Kidney tubule cell (primary cell): ENCODE measurements at places on chromosomes 2 and 18.

DNA sequence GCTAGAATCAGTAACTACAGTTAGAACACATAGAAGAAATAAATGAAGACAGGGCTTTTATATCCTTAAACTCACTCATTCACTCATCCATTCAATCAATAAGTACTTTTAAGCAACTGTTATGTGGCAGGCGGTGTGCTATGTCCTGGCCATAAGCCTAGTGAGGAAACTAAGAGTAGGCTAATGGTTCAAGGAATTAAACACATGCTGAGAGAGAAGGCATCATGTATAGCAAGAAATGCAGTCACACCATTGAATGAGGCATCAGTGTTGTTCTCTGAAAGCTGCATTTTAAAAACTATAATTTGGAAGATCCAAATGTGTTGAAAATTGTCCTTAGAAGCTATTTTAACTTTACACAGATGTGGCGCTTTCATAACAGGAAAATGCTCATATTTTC, 86.5 kb upstream of the DTNA start:
- DNase-seq: no peak

- DNase-seq: no peak
Measured at GRCh38 chr2:238974081-238974480, 126.2 kb downstream of the TWIST2 start.

- no peak for DNase-seq
Measured at GRCh38 chr18:33641141-33641540, 63.1 kb downstream of the ASXL3 start.

- no peak for DNase-seq
Measured at GRCh38 chr2:198660501-198660900, 797.2 kb downstream of the SATB2 start.

DNA sequence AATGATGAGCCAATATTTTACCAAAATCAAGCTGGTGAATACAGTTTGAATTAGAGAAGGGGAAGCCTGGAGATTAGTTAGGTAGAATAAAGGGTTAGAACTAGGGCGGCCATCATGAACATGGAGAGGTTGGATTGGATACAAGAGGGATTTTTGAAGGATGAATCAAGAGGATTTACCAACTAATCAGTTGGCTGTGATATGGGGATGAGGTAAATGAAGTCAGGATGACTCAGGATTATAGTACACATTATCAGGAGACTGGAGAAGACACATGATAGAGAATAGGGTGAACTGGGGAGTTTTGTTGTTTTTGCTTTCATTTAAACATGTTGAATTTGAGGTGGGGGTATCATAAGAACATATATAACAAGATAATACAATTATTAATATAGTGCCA, 73.8 kb upstream of the PROKR1 start:
- peak; percentile 35 for DNase-seq

DNA sequence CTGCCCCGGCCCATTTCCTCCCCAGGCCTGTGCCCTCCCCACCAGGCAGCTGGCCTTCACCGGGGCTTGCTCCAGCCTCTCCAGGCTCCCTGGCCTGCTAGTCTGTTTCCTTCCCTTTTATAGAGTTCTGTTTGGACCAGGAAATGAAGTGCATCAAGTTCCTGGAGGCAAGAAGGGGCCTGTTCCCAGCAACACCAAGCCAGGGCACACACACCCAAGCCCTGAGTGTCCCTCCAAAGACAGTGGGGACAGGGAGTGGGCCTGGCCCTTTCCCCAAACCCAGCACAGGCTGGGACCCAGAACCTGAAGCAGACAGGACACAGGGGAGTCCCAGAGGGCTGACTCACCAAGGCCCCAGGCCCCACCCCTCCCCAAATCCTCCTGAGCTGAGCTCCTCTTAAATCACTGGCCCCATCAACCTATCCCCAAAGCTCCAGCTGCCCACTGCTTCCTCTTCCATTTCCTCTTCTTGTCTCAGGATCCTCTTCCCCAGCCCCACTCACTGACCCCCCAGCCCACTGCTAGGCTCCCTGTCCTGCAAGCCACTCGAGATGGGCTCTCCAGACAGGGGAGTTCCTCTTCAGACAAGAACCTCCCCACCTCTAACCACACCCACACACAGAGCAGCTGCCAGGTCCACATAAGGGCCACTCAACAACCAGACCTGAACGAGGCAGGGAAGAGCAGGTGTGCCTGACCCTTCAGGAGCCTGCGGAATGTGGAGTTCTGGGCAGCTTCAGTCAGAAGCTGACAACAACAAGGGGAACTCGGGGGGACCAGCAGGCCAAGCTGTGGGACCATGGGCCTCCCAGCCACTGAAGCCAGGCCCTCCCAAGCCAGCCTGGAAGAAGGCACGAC, 74.2 kb downstream of the TNS1 start:
- peak; percentile 47 for DNase-seq

DNA sequence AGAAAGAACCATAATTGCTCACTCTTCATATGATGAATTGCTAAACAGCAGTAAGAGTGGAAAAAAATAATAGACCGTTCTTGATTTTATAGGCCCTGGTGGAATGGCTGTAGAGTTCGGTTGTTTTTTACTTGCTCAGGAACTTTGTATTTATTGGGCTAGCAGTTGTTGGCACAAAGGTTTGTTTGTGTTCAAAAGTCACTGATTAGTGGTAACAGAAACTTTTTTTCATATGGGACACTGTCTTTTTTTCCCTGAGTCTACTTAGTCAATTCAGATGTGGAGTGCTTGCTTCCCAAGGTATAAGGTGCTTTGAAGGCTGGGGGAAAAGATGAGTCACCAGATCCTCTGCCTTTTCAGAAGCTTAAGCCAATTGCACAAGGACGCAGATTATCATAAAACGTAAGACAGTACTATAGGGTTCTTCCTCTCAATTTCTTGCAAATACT, 25.8 kb downstream of the PHLPP1 start:
- peak; percentile 72 for DNase-seq

GRCh38 chr2:168136392-168136977, 110.9 kb downstream of the STK39 start:
- peak; percentile 61 for DNase-seq

DNA sequence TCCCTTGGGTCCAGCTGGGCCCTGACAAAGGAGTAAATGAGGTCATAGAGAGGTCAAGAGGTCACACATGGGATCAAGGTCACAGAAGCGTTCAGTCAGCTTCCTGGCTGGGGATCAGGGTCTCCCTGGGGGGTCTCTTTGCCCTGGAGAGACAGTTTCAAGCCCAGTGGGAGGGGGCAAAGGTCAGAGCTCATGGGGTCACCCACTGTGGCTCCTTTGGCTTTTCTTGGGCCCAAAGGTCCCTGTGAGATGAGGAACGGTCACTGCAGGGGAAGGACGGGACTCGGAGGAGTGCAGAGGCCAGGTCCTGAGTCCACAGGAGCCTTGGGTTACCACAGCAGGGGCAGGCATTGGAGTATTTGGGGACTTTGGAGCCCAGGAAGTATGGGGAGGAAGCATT, 30.7 kb upstream of the ANKRD62 start:
- no peak for DNase-seq

- DNase-seq: no peak
Measured at GRCh38 chr2:53865264-53865663, 5.5 kb upstream of the GPR75 start.

GRCh38 chr2:190255676-190256075, 64.0 kb downstream of the HIBCH start:
- peak; percentile 44 for DNase-seq

GRCh38 chr18:36211612-36212065, 24.3 kb downstream of the MOCOS start:
- DNase-seq: peak; percentile 73

- no peak for DNase-seq
Measured at GRCh38 chr2:10056439-10056838, 13.1 kb downstream of the KLF11 start.

- DNase-seq: peak; percentile 54
Measured at GRCh38 chr2:104412384-104412783, 441.5 kb upstream of the POU3F3 start.

DNA sequence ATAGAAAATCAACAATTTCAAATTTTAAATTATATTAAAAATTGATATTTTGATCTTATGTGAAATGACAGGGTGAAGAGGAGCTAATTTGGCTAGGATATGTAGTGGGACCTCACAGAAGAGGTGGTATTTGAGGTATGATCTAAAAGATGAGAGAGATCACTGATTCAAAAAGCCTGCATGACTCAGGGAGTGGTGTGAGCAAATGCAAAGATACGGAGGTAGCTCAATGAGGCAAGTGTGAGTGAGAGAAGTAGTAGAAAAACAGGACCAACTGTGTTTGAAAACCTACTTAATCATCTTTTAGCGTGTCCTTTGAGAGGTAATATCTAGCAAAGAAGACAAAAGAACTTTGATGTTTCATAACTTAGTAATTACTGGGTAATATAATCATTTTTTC, 557.5 kb downstream of the DSC3 start:
- DNase-seq: no peak
